AG04450 (cell line): ENCODE measurements at places on chromosomes 7 and 10.

- DNase-seq, result no peak
Measured at GRCh38 chr10:5488272-5489161, 10.9 kb downstream of the CALML5 start.

DNA sequence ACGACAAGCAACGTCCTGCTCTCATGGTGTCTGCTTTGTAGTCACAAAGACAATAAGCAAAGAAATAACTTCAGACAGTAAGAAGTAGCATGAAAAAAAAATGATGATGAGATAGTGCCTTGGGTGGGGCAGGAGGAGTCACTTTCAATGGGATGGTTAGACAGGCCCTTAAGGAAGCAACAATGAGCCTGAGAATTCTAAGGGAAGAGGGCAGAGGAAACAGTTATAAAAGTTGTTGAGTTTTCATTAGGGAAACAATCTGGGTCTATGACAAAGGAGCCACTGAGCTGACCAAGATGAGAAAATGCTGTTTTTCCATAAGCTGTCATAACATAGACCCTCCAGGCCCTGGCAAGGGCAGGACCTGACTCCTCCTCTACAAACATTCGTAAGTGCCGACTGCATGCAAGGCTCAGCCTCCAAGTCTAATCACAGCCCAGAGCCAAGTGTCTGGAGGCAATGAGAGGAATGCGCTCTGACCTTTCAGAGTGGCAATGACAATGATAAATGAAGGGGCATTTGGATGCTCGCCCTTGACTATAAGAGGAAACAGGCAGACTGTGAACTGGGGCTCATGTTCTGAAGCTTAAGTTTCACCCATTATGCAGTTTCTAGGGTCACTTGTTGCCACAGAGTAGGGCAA is 43.7 kb downstream of the PPP1R3C start:
- no peak for DNase-seq

GRCh38 chr7:49520951-49521350 is 252.5 kb upstream of the VWC2 start:
- no peak for DNase-seq

DNA sequence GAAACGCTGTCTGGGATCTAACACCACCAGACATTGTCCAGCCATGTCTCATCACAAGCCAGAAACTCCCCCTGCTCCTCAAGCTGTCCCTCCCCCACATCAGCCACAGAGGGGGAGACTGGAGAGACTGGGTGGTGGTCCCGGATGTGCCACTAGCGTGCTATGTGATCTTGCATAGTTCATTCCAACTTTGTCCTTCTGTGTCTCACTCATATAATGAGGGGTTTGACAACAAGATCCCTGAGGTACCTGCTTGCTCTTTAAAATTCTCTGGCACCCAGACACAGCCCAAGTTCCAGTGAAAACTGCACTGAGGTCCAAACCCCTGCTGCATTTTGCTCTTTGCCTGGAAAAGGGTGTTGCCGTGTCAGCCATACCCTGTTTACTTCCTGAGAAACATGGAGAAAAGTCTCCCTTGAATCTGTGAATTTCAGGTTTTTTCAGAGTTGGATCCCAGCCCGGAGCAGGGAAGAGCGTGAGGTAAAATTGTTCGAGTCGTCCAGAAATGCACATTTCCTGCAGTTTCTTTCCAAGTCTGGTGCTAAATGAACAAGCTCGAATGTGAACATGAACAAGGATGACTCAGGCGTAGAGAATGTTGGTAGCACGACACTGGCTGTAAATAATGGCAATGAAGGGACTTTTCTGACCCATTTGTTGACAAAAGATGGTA is 156.6 kb downstream of the CCDC3 start:
- peak; percentile 55 for DNase-seq

DNA sequence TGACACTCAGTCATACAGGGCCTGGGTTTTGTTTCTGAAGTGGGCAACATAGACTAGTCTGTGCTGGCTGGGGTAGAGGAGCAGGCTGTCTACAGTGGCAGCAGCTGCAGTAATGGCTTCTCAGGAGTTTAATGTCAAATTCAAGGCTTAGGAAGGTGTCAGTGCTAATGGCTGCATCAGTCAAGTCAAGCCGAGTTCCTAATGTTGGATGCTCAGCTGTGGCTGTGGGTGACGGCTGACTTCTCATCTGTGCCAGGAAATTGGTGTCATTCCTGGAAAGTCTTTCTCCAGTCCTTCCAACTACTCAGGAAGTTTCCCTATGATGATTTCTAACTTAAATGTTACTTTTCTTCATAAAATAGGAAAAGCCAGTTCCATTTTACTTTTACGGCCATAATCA is 468.1 kb upstream of the IGFBP3 start:
- no peak for DNase-seq

GRCh38 chr7:132577206-132578049 is 1.2 kb upstream of the PLXNA4 start:
- no peak for DNase-seq

GRCh38 chr7:84637568-84638338 is 443.2 kb upstream of the SEMA3A start:
- DNase-seq, result peak; percentile 60

GRCh38 chr7:135353832-135354231 is 120.2 kb downstream of the STRA8 start:
- no peak for DNase-seq

- no peak for DNase-seq
Measured at GRCh38 chr7:135386776-135387175, 123.1 kb downstream of the CNOT4 start.

DNA sequence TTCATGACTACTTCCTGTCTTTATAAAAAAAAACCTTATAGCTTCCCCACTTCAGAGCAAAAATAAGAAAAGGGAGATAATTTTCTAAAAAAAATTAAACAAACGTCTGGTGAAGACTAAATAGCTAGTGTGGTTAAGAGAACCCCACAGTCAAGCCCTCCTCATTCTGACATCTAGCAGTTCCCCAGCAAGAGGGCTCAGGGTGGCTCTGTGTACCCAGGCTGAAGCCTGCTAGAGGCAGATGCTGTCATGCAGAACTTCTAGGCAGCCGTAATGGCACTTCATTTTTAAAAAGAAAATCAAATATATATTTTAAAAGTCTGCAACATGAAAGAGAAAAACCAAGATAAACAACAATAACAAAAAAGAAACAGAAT is 223.1 kb upstream of the KLF14 start:
- DNase-seq, result no peak

DNA sequence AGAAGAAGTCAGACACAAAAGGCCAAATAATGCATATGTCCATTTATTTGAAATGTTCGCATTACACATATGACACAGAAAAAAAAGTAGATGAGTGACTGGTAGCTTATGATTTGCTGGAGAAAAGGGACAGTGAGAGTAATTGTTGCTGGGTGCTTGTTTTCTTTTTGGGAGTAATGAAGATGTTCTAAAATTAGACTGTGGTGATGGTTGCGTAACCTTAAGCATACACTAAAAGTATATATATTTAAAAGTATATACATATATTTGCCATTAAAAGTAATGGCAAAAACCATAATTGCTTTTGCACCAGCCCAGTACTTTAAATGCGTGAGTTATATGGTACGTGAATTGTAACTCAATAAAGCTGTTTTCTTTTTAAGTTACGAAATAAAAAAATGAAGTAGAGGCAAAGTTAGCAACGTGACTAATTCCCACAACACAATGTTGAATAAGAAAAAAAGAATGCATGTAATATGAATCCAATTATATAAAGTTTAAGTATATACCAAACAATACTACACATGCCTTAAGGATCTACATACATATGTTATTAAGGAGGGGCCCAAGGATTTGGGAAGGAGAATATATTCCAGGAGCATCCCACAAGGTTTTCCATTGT is 360.4 kb upstream of the CELF2 start:
- DNase-seq, result no peak

DNA sequence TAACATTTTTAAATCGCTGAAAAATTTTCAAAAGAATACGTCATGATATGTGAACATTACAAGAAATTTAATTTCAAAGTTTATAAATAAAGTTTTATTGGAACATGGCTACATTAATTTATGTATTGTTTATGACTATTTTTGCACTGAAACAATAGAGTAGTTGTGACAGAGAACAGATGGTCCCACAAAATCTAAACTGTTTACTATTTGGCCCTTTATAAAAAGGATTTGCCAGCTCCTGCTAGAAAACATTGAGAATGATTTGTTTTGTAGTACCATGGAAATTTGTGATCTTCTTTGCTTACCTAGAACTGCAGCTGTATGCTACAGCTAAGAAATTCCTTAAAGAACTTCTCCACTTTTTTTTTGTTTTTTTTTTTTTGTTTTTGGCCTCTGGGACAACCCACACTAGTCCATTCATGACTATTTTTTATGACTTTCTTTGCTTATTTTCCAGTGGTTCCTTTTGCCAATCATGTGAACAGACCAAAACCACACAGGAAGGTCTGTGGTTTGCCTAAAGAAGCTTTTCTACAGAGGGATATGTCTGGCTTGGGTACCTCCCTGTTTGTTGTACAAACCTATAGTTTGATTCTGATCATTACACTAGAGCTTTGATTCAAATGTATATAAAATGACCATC is 55.7 kb downstream of the ST7 start:
- DNase-seq, result no peak

DNA sequence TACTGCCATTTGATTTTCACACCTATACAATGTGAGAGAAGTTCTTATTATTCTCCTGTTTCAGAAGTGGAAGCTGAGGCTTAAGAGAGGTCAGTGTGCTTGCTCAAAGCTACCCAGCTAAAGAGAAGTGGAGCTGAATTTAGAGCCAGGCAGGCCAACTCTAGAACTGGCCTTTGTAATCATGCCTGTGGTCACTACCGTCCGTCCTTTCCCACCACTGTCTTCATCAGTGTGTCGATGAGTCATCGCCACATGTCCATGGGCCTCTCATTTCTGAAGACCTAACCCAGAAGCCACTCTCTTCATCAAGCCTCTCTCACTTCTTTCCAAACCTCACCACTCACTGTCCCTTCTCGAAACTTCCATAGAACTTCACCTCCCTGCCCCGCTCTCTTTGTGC is 237.8 kb downstream of the KIAA1217 start:
- DNase-seq, result peak; percentile 88

DNA sequence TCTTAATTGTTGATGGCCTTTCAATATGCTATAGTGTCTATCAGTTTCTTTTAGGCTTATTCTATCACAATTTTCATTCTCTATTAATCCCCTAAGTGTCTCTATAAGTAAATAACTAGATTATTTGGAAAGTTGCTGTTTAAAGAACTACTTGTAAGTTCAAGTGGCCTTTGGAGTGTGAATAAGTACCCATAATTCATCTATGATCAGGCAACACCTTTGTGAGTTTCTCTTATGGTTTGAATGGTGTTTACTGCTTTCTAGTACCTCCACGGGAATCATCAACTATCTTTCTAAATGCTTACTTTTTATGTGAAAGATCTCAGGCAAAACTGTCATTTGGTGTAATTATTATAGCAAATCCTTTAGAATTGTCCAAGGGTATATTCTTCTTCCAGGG is 166.7 kb downstream of the POU6F2 start:
- no peak for DNase-seq

DNA sequence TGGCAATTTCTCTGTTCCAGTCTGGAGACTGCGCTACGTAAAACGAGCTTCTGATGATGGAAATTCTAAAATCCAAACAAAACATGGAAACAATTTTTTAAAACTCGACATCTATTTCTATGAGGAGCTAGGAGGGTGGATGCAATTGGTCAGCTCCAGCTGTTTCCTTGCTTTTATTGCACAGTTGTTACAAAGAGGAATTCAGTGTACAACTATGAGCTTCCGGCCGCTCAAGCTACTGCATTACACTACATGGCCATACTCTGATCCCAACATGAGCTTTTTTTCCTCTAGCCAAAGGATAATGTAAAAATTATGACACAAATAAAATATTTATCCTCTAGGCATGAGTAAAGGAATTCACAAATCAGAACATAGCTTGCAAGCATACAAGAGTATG is 403.1 kb upstream of the C7orf33 start:
- DNase-seq, result no peak

GRCh38 chr10:3538656-3539531 is 246.1 kb downstream of the KLF6 start:
- peak; percentile 81 for DNase-seq

DNA sequence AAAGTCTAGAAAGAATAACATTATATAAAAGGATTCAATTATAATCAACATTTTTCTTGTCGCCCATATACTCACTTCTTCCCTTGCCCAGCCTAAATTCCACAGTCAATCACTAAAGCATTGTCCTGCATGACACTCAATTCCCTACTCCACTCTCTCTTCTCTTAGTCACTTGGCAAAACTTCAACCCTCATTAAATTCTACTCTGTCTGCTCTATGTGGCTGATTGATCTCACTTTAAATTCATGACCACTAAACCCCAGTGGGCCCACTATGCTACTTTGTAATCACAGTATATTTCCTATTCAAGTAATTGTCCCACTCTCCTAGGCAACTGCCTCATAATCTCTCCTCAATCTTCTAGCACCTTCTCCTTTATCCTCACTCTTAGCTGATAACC is 54.1 kb downstream of the MTERF1 start:
- no peak for DNase-seq

- DNase-seq, result peak; percentile 24
Measured at GRCh38 chr7:105589356-105590077, 8.2 kb upstream of the EFCAB10 start.

DNA sequence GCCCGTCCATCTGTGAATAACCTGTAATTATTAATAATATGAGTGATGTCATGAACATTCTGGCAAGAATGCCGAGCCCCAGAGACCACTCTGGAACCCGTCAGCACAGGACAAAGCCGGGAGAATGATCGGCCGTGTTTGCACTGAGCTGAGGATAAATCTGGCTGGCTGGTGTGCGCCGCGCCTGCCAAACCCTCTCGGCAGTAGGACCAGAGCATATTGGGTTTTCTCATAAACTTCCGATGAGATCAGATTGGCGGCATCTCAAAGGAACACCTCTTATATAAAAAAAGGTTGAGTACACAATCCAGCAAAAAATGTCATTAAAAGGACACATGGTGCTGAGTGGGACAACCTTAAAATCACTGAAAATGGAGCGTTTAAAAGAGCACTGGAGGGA is 296.0 kb upstream of the MKI67 start:
- no peak for DNase-seq

DNA sequence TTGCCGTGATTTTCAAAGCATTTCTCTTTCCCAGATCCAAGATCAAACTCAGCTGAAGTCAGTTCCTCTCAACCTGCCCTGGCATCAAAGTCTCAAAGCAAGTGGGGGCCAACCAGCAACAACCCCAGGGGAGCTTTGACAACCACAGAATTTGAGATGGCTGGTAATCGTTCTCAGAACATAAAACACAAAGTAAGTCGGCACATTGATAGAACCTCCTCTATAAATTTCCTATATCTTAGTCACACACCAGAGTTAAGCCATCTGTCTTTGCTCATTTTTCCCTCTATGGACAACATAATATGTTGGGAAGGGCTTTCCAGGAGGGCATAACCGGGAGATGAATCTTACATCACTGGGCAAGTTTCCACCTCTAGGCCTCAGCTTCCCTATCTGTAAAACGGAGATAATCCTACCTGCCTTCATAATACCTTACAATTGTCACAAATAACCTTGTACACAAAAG is 1.2 kb upstream of the DNAJC9 start:
- no peak for DNase-seq

- no peak for DNase-seq
Measured at GRCh38 chr7:55150709-55151451, 132.1 kb downstream of the EGFR start.

GRCh38 chr7:40165216-40165615 is 30.4 kb downstream of the SUGCT start:
- DNase-seq, result no peak

- DNase-seq, result no peak
Measured at GRCh38 chr7:91838439-91838838, 42.1 kb downstream of the MTERF1 start.
